Iris pigment epithelial cell (primary cell): ENCODE measurements at places on chromosomes 7 and 10.

- peak; percentile 51 for DNase-seq
These were observed 13.4 kb downstream of the SLC13A4 start for GRCh38 chr7:135714534-135715009.

GRCh38 chr10:82176587-82176986 lies 301.6 kb downstream of the NRG3 start:
- no peak for DNase-seq

DNA sequence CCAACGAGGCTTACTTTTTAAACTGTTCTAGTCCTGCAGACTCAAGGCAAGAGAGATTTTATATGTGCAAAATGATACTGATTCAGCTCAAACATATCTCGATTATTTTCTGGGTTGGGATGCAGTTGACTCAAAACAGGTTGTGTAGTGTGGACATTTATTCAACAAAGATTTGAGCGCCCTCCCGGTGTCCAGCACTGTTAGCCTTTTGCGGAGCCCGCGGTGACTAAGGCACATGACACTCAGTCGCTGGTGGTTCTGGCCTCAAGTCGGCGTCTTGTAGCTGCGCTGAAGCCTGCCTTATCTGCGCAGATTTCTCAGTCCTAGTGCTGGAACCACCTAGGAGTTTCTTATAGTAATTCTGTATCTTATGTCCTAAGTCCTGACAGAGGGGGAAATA lies 938 bp upstream of the CADPS2 start:
- peak; percentile 86 for DNase-seq

GRCh38 chr7:115010441-115010820 lies 88.5 kb downstream of the MDFIC start:
- DNase-seq = no peak

GRCh38 chr10:93667795-93668194 lies 34.6 kb downstream of the FRA10AC1 start:
- no peak for DNase-seq

DNA sequence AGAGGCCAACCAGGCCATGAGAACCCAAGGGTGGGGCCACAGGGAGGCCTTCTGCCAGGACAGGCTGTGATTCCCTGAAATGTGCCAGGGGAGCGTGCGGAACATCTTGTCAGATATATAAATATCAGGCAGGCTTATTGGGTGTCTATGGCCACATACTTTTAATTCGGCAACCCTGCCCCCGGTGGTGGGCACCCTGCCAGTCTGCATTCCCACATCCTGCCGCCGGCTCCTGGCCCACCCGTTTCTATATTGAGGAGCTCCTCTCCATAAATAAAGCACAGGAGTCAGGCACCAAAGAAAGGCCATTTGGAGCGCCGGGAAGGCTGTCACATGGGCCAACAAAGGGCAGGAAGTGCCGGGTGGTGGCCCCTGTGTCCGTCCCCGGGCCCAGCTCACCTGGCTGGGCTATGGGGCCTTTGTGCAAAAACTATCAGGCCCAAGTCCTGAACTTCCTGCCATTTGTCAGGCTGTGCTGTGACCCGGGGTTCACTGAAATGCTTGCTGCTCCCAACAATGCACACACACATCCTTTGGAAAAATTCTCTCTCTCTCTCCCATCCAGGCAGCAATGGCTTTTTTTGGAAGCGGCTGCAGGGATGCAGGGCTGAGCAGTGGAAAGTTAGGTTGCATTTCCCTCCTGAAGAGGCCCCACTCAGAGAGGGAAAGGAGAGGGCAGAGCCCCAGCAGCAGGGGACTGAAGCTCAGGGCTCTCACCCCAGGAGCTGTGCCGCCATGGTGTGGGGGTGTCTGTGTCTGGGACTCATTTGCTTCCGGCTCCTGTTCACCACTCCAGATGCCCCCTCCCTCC lies 25.0 kb upstream of the PODXL start:
- DNase-seq = no peak
